ENCODE measurements at places on chromosomes 7 and 10.
A peak's percentile ranks its signal among the peaks of the same experiment; 100 is the strongest.

DNA sequence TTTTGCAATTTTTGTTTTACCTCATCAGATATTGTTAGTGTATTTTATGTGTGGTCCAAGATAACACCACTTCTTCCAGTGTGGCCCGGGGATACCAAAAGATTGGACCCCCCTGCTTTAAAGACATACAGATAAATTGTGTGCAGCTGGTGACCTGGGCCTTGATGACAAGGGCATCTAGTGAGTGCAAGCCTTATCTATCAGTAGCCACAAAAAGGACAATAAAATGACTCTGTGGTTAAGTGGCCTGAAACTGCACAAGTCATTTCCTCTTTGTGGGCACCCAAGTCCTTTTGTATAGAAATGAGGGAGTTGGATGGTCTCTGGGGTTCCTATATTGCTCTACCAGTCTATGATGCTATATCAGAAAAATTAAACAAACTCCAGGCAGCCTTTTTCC, 98.1 kb downstream of the PARD3 start:
- no peak for DNase-seq

DNA sequence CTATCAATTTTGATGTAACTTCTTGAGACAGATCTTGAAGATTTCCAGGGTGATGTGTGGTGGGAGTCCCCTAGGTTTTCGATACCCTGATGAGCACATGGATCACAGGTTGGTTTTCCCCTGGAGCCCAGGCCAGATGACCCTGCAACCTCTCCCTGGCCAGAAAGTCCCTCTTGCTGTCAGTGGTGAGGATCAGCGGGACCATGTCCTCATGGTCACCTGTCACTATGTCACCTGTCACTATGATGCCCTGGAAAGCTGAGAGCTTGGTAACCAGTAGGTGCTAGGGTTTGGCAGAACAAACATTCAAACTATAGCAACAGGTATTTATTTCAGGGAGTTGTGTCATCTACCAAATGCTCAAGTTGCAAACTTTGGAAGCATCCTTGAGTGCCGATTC, 197.9 kb downstream of the ARHGAP12 start:
- no peak for DNase-seq

- no peak for DNase-seq
These were observed 1.9 kb upstream of the PWWP2B start for GRCh38 chr10:132394936-132395703.

DNA sequence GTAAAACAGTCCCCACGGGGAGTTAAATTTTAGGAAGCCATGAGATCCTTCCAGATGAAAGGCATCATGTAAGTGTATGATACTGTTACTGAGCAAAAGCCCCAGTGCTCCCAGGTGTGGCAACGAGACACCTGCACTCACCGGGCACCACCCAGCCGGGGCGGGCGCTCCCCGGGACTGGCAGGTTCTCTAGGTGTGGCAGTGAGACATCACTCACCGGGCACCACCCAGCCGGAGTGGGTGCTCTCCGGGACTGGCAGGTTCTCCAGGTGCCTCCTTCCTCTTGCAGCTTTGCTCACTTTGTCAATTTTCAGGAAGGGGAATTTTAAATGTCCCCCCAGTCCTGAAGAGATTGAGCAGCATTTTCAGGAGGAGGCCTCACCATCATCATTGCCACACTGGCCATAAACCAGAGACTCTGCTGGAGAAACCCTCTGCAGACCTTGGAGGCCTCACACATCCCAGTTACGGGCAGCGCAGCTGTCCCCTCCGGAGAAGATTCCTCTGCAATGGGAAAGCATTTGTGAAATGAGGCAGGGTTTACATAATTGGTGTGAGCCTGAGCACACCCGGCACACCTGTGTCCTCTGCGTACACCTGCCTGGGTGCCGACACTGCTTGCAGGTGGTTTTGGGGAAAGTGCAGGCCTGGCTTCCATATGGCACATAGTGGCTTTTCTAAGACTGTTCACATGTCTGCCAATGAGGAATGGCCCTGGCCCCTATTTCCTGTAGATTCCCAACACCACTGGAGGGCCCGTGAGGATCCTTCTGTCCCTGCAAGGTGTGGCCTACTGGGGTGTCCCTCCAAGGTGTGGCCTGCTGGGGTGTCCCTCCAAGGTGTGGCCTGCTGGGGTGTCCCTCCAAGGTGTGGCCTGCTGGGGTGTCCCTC, 191.4 kb downstream of the EBF3 start:
- no peak for DNase-seq

- no peak for DNase-seq
These were observed 12.2 kb downstream of the CCDC6 start for GRCh38 chr10:59894114-59894513.

DNA sequence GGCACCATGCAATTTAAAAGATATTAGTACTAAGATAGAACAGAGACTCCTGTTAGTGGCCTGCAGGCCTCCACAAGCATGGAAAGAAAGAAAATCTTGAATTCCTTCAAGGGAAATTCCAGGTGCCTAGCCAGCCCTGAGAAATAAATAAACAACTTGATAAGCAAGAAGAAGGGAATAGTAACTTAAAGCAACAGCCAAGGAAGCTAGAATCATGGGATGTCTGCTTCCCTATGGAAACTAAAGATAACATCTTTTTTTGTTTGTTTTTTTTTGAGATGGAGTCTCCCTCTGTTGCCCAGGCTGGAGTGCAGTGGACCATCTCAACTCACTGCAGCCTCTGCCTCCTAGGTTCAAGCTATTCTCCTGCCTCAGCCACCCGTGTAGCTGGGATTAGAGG, 128.6 kb downstream of the SKIDA1 start:
- DNase-seq, result no peak

DNA sequence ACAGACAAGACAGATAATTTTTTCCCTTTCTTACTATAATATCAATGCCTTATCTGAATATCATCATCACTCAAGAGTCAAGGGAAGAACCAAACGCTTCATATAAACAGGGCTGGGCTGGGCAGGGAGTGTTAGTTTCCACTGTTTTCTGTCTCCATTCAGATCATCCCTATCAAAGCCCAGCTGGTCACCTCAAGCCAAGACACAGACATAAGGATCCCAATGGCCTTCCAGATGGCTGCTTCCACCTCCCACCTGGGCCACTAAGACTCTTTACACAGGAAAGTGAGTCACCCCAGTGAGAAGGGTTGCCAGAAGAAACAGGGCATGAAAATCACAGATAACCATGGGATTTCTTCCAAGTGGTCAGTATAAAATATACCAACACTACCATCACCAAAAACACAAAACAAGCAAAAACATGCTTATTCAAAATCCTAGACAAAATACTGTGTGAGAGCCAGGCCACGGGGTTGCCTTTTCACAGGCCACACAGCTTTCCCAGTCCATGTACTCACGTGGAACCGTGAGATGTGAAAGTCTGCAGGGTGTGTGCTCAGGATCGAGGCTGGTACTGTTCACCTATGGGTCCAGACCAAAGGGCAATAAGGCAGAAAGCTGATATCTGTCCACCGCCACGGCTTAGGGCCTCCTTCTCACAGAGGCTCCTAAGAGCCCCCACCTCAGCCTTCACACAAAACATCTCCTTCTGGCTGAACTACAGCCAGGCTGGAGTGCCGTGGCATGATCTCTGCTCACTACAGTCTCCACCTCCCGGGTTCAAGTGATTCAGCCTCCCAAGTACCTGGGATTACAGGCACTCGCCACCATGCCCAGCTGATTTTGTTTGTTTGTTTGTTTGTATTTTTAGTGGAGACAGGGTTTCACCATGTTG, 5.7 kb downstream of the PRSS1 start:
- DNase-seq, result no peak

DNA sequence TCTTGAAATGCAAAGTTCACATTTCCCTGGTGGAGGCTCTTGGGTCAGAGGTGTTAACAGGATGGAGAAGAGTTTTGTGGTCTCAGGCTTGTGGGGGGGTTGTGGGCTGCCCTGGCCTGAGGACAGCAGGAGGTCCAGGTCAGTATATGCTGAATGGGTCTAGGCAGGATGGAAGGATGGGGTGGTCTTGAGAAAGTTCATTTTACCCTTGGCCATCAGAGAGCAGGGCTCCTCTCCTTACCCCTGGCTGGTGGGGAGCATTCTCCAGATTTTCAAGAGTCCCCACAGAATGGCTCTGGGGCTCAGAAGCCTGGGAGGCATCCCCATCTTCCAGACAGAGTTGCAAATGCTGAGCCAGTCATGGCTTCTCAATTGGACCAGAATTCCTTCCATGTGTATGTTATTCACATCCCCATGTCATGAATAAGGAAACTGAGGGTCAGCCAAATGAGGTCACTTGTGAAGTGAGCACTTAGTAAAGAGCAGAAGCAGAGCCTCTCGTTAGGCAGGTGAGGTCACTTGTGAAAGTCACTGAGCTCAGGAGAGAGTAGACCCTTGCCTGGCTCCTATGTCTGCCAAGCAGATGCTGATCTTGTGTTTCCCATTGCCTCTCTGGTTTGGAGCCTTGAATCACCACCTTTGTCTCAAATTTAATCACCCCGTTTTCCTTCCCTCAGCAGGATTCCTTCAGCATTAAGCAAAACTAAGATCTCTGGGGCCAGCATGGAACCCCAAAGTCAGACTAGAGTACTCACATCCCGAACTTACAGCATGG, 33.0 kb downstream of the MBL2 start:
- DNase-seq, result no peak

DNA sequence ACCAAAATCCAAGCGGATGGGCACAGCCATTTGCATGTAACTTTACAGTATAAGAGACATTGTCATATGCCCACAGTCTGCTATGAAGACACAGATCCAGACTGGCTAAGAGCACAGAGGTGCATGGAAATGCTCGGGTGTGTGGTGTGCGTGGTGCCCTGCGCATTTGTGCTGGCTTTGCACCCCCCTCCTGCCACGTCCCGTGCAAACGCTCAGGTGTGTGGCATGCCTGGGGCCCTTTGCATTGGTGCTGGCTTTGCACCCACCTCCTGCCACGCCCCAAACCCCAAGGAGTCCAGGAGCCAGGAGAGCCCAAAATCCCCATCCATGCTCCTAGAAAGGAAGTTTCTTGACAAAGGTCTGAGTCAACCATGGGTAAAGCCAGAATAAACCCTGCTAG, 306.2 kb downstream of the PTPRN2 start:
- DNase-seq, result no peak

DNA sequence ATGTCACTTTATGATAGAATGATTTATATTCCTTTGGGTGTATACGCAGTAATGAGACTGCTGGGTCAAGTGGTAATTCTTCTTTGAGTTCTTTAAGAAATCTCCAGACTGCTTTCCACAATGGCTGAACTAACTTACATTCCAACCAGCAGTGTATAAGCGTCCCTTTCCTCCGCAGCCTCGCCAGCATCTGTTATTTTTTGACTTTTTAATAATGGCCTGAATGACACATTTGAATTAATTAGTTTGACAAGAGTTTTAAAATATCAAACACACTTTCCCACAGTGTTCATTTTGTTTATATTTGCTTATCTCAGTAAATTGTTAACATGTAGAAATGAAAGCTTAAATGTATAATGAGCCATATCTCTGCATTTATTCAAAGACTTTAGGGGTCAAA, 116.8 kb downstream of the TES start:
- no peak for DNase-seq

DNA sequence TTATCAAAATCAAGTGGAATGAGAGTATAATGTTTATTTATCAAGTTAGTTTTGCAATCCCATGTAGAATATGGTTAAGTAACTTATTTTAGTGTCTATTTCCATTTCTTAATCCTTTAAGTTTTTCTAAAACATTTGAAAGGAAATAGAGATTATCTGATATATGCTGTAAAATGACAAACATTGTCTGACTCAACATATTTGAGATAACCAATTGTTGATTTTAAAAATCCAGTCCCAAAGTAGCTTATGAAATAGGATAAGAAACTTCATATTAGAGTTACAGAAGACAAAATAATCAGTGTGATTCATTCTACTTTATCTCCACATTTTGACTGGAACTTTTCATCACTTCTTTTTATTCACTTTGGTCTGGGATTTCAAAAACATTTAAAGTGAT, 38.7 kb upstream of the CDK1 start:
- DNase-seq, result no peak

DNA sequence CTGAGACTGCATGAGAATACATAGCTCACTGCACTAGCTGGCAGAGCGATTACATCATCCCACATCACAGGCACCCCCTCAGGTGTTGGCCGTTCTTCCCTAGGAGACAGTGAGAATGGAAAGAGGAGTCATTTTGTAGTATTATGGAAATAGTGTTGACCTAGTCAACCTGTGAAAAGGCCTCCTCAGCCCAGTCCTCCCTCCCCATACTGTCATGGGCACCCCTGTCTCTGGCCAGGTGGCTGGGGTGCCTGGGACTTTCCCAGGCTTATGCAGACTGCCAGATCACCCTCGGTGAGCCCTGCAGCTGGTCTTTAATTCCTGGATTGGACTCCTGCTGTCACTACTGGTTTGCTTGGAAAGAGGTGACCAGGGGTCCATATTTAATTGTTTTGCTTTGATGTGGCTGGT, 4.0 kb downstream of the INPP5A start:
- peak; percentile 76 for DNase-seq

GRCh38 chr10:70775679-70776454, 9.3 kb downstream of the TBATA start:
- peak; percentile 41 for DNase-seq

GRCh38 chr10:43218206-43218950, 48.5 kb downstream of the RASGEF1A start:
- DNase-seq, result no peak

- DNase-seq, result peak; percentile 73
These were observed 860 bp downstream of the SEC31B start for GRCh38 chr10:100518761-100519241.

GRCh38 chr10:86067436-86068050, 299.1 kb downstream of the GRID1 start:
- DNase-seq, result no peak

DNA sequence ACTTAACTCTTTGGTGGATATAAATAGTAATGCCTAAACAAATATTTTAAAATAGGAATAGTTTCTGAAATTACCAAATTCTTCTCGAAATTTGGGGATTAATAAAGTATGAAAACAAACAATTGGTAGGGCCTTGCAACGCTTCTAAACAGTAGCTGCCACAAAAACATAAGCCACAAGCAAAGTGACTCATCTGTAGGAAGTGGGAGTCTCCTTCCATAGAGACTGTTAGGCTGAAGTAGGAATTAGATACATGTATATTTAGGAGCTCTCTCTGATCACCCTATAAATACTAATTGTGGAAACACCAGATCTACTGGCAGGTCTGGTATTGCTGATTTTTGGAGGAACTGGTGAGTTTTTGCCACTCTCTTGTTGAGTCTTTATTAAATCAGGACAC, 5.7 kb upstream of the LMOD2 start:
- DNase-seq, result no peak

GRCh38 chr7:151094675-151095074, 8.4 kb downstream of the AGAP3 start:
- no peak for DNase-seq

- no peak for DNase-seq
These were observed 130.4 kb downstream of the CUL2 start for GRCh38 chr10:34959786-34960185.

DNA sequence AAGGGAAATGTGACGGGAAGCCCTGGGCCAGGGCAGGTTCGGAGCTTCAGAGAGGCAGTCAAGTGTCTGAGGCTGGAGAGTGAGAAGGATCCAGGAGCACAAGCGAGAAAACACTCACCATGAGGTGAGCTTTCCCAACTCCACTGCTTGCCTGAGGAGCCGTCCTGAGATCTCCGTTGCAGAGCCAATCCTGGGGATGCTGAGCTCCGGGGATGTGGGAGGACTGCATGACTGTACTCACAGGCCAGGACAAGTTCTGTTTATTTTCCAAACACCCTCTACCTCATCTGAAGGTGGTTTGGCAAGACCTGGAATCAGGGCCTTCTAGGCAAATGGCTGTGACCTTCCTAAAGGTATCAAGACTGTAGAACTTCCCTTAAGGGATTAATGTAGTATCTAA, 38.7 kb downstream of the GLI3 start:
- DNase-seq, result no peak

GRCh38 chr7:138324941-138325340, 135.1 kb upstream of the TRIM24 start:
- DNase-seq, result no peak

GRCh38 chr7:3806516-3806915, 505.5 kb downstream of the SDK1 start:
- DNase-seq, result no peak
